ENCODE measurements at places on chromosomes 7 and 10.

GRCh38 chr7:95469187-95469586, 16.6 kb upstream of the ASB4 start:
- DNase-seq: no peak

- DNase-seq: no peak
Measured at GRCh38 chr10:44044549-44044948, 340.3 kb downstream of the CXCL12 start.

GRCh38 chr7:41116337-41116736, 586.6 kb downstream of the INHBA start:
- no peak for DNase-seq

DNA sequence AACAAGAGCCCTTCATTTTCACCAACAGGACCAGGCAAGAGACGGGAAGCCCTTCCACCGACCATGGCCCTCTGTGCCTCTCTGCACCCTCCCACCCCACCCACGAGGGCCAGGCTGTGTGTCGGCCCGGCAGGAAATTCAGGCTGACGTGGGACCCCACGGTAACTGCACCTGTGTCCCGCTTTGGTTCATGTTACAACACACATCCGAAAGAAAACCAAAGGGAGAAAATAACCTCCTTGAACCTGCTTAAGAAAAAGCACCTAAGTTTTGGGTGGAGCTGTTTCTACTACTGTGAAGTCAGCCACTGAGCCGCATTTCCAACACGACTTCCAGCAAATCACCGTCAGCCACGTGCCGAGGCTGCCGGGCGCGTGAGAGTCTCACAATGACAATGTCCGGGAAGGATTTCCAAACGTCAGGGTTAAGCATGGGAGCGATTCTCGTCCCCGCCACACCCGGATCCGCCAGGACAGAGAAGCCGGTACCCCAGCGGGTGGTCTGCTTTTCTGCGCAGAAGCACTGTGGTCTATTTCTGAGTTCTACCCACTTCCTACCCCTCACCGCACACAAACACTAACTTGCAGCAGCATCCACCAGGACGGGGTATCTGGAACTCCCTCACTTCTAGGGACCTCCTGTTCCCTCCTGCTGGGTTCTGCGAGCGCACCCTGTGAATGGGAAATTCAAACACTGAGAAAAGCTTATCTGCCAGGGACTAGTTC, 36.6 kb downstream of the AMZ1 start:
- DNase-seq: no peak

- no peak for DNase-seq
Measured at GRCh38 chr7:3455806-3456595, 154.9 kb downstream of the SDK1 start.

DNA sequence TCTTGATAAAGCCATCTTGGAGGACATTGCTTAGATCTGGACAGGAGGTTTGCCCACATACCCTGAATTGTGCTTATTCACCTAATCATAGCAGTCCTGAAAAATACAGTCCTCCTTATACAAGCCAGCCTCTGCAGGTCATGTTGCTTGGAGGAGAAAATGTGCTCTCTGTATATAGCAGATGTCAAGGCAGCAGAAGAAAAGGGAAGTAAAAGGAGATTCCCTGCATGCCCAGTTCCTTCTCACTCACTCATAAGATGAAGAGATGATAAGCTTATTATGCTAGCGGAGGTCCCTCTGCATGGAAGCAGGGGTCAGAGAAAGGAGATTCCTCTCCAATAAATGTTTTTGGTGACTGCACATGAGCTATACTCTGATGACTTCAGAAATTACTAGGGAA, 458.8 kb upstream of the ZMIZ1 start:
- no peak for DNase-seq

DNA sequence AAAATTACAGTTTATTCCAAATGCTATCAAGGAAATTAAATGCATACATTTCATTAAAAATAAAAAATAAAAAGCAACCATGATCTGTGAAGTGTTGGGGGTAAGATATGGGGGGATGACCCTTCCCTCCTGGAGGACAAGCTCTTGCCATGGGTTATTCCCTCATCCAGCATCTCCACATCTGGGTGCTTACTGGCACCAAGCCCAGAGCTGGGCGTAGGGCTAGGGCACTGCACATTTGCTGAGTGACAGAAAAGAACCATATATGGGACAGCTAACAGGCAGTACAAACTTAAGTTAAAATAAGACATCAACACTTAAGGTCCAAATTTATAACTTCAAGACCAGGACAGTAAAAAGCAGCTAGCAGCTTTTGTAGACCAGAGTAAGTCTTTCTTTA, 10.2 kb downstream of the CCDC6 start:
- no peak for DNase-seq

GRCh38 chr7:1966631-1967200, 266.0 kb downstream of the MAD1L1 start:
- no peak for DNase-seq

- DNase-seq: peak; percentile 30
Measured at GRCh38 chr7:79176859-79177477, 276.5 kb downstream of the MAGI2 start.

DNA sequence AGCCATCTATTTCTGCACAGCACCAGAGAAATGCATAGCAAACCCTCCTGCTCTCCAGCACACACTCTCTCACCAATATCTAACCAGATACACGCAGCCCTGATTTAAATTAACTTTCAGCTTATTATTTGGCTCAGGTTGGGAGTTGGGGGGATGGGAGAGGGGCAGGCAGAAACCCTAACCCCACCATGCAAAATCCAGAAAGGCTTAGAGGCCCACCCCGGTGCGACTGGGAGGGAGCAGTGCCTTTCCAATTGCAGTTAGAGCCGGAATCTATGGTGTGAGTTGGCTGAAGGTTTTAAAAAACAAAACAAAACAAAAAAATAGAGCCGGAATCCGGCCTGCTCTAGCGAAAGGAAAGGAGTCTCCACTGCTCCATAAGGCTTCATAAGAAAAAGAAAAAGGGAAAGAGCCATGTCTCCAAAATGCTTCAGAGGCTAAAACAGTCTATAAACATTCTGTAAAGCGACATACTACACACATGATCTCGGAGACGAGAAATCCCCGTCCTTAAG, 2.9 kb downstream of the IGF2BP3 start:
- DNase-seq: no peak

DNA sequence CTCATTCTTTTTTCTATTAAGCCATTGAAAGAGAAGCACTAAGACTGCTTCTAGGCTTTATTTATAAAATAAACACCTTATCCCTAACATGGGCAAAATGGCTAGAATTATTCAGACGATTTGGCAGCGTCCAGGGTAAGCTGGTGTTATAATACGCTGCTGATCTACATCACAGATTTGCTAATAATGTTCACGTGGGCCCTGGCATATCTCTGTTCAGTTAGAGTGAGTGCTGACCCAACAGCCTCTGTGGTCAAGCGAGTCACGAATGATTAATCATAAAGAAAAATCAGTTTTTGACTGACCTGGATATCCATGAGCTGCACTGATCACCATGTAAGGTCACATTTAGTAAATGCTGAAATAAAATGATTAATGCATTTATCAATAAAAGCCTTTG, 28.4 kb upstream of the CBLL1 start:
- DNase-seq: no peak

DNA sequence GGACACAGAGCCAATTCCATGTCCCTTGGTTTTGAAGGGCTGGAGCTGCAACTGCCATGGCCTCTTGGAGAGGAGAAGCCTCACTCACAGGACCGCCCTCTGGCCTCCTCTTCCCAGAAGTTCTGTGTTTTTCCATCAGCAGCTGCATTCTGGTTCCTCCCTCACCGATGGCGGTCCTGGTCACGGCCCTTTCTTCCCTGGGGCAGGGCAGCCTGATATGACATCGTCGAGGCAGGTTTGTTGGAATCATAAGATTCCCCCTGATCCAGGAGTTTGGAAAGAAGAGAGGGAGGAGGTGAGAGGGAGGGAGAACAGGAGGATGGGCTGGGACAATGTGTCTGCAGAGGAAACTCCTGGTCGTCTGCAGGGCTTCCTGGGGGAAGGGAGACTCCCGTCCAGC, 82.7 kb upstream of the PDZD8 start:
- DNase-seq: no peak

GRCh38 chr7:153193144-153193595, 433.6 kb downstream of the ACTR3B start:
- DNase-seq: no peak

DNA sequence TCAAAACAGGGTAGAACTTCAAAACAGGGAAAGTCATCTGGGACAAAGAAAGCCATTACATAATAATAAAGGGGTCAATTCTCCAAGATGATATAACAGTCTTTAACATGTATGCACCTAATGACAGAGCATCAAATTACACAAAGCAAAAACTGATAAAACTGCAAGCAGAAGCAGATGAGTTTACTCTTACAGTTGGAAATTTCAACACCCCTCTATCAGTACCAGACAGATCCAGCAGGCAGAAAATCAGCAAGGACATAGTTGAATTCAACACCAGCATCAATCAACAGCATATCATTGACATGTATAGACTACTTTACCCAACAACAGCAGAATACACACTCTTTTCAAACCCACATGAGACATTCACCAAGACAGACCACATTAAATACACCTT, 233.0 kb upstream of the NEBL start:
- DNase-seq: no peak

DNA sequence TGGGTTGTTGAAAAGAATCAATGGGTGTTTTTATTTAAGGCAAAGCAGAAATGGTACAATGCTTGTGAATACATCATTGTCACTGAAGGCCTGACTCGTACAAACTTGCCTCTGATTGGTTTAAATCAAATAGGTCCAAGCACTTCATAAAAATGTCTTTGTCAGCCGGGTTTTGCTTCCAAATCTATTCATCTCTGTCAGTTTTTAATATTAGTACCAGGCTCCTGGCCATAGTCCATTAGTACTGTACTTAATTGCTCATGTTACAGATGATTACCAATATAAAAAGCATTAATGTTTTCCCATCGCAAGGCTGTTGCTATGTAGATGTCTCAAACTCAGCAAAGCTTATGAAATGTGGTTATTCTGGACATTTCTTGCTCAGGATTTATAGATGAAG, 171.9 kb downstream of the ARID5B start:
- no peak for DNase-seq

DNA sequence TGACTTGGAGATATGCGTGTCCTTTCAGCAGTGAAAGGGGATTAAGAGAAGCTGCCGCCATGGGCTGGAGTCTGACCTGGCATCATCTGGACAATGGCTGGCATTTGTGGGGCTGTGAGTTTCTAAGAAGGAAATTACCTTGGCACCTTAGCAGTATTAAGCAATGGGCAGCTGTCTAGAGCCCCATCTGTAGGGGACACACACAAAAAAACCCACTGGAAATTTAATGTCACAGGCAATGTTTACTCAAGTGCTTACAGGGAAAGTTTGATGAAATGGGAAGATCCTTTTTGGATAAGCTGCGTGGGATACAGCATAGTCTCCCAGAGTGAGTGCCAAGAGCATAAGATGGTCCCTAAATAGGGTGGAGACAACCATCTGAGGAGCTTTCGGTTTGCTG, 25.0 kb downstream of the ADRA2A start:
- DNase-seq: no peak

DNA sequence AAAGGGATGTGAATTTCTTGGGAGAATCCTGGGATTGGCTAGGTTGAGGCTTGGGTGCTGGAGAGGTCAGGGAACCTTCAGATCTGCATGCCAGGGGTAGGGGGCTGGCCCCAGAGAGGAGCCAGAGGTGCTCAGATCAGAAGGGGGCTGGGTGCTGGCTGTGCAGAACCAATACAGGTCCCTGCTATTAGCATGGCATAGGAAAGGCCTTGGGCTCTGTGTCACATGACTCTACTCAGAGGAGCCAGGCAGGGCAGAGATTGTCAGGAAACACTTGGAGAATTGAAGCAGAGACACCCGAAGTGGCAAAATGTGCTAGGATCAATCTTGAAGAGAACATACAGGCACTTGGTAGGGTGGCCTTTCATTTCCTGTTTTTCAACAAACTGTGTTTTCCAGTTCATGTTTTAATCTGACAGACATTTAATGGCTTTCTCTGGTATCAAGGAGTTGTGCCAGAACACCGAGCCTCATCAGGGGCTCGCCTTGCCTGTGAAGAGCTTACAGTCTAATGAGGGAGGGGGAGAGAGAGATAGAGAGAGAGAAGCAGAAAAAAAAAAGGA, 498.9 kb downstream of the RPS24 start:
- DNase-seq: peak; percentile 39

- DNase-seq: no peak
Measured at GRCh38 chr10:57336865-57337264, 930.8 kb downstream of the IPMK start.

DNA sequence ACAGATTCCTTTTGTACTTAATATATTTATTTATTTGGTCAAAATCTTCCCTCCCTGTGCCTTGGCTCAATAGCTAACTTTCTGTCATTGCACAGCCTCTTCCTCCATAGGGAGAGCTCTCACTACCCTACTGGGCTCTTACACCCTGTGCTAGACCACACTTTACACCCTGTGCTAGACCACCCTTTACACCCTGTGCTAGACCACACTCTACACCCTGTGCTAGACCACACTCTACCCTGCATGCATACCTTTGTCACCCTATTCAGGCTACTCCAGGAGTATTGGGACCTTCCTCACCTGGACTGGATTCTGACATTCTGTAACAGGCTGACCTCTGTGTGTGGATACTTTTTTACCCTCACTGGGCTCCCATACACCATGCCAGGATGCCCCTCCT, 298.5 kb upstream of the TPK1 start:
- DNase-seq: no peak

DNA sequence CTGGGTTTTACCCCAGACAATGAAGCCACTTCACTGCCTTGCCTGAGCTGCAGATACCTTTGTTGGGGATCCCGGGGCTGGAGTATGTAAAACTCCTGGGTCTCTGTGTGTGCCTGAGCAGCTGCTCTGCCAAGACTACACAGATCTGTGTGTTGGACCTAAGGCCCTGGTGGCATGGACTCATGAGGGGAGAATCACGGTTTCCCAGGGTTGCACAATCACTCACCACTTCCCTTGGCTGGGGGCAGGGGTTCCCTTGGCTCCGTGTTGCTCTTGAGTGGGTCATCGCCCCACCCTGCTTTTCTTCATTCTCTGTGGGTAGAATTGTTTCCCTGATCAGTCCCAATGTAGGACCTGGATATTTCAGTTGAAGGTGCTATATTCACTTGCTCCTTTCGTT, 13.9 kb upstream of the TBATA start:
- DNase-seq: peak; percentile 22

DNA sequence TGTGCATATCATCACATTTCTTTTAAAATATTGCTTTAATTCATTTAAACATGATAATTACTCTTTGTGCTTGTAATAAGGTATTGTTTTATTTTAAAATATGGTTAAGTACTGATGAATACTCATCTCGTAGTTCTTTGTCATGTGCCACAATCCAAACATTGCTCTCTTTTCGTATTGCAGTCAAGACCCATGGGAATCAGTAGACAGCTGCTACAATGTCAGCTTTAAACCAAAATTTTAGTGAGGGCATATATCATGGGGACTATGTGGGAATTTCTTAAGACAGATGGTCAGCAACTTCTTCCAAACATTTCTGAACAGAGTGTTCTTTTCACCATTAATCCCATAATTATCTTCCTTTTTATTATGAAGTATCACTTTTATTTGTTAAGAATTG, 77.2 kb upstream of the FZD1 start:
- no peak for DNase-seq

DNA sequence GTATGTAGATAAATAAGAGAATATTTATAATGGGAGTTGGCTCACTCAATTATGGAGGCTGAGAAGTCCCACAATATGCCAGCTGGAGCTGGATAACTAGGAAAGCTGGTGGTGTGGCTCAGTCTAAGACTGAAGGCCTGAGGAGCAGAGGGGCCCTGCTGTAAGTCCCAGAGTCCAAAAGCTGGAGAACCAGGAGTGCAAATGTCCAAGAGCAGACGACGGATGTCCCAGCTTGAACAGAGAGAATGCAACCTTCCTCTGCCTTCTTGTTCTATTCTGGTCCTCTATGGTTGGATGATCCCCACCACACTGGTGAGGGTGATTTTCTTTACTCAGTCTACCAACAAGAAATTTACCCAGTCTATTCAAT, 13.2 kb downstream of the IL2RA start:
- DNase-seq: no peak
